Cortex of kidney (tissue), 1 donor: ENCODE measurements at places on chromosomes 5 and 9.

GRCh38 chr5:98827161-98827560 is 53.7 kb downstream of the RGMB start:
- no peak for DNase-seq

GRCh38 chr9:135077497-135078200 is 9.8 kb upstream of the OLFM1 start:
- DNase-seq: no peak

DNA sequence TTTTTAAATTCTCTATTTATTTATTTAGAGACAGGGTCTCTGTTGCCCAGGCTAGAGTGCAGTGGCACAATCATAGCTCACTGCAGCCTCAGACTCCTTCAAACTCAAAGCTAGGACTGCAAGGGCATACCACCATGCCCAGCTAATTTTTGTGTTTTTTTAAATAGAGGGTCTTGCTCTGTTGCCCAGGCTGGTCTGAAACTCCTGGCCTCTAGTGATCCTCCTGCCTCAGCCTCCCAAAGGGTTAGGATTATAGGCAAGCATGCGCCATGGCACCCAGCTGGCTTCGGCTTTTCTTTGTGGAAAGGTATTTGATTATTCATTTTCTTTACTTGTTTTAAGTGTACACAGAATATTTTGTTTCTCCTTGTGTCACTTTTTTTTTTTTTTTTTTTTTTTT is 5.2 kb downstream of the ZNF346 start:
- DNase-seq: no peak

DNA sequence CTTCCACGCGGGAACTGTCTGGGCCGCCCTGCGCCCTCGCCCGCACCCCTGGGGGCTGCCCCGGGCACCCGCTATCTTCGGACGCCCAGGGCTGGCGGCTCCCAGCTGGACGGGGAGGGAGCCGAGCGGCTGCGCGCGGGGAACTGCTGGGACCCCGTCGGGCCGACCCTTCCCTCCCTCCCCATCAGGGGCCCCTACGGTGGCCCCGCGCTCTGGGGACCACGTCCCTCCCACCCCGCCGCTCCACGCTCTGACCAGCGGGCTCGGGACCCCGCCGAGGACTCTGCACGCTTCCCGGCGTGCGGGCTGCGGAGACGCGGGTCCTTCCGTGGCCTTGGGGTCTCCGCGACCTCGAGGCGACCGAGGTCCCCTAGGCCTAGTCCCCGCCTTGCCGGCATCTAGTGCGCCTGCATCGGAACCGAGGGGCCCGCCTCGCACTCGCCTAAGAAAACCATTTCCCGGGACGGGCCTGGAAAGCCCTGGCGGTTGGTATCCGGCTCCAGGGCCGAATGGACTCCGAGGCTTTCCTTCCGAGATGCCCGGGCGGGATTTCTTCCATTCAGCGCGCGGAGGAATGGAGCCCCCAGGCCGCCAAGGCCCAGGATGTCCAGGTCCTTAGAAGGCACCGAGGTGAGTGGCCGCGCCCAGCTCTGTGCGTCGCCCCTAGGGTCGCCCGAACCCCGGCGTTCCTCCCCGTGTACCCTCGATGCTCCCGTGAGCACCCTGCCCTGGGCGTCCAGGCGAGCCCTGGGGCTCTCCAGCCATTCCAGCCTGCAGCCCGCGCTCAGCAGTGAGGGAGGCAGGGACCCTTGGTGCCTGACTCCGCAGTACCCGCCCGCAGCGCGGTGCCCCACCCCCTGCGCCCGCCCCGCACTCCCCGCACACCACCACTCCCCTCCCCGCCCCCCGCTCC is 705 bp upstream of the SLC6A3 start:
- no peak for DNase-seq

DNA sequence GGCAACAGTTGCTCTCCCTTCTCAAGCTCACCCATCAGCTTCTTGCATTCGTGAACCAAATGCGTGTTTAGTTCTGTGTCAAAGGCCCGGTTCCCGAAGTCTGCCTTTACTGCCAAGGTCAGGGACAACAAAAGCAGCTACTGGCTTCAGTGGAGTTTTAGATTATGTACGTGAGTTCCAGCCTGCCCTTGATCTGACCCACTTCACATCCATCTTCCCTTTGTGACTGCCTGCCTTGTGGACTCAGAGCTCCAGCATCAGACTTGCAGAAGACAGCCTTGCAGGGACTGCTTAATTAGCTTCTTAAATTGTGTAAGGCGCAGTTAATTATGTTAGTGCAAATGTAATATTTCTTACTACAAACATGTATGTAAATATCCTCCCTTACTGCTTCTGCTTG is 774.7 kb upstream of the EDIL3 start:
- DNase-seq: no peak

DNA sequence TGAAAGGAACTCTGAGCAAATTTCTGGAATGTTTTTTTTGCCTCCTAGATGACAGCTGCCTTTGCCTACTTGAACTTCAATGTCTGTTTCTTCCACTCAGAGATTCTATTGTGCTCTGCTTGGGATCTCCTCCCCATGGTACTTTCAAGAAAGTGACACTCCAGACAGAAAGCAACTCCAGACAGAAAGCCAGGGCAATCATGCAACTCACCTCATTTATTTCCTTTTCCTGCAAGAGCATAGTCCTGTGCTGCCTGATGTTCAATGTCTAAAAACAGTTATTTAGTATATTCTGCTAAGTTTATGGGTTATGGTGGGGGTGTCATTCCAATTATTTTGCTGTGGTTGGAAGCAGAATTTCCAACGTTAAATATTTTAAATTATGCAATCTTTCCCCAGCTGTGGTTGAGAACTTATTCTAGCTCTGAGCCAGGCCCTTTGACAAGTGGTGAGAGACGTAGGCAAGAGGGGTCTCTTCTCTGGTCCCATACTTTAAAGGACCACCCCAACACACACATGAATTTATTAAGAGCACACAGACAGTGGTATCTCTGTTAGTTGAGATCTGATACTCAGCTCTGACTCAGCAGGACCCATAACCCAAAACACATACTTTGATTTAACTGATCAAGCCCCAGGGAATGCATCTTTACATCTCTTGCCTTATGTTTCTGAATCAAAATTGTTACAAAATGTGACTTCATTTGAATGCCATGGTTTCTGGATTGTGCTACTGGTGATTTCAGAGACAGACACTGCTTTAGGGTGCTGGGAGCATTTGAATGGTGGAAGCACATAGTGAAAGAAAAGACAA is 39.5 kb upstream of the MAMDC2 start:
- DNase-seq: no peak

- DNase-seq: no peak
These were observed 1.8 kb downstream of the DPP7 start for GRCh38 chr9:137112564-137113384.
